ENCODE measurements at places on chromosomes 12 and 14.

- DNase-seq = peak; percentile 51
Measured at GRCh38 chr12:26651566-26652188, 181.3 kb downstream of the ITPR2 start.

GRCh38 chr14:93163564-93163963, 21.1 kb downstream of the MOAP1 start:
- no peak for DNase-seq

GRCh38 chr14:83047059-83047830, 1513.6 kb upstream of the SEL1L start:
- DNase-seq = no peak

- peak; percentile 63 for DNase-seq
Measured at GRCh38 chr12:58540480-58541299, 379.6 kb downstream of the LRIG3 start.

DNA sequence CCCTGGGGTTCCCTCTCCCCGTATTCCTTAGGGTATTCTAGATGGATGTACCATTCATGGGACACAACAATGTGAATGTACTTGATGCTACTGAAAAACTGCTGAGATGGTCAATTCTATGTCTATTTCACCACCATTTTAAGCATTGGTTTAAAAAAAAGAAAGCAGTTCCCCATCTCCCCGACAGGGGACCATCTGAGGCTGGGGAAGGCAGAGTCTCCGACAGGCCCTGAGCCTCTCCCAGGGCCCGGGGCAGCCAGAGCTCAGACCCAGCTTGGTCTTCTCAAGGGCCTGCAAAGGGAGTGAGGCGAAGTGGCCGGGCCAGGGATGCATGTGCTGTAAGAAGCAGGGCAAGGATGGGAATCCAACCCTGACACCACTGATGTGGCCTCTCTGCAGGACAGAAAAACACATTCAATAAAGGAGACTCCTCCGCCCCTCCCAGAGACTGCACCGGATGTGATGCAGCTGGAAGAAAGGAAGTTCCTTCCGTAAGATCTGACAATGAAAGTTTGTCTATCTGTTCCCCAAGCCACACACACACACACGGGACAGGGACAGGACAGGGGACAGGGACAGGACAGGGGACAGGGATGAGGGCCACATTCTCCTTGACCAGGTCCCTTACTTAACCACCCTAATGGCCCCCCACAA, 234.1 kb downstream of the BCL11B start:
- DNase-seq = no peak

DNA sequence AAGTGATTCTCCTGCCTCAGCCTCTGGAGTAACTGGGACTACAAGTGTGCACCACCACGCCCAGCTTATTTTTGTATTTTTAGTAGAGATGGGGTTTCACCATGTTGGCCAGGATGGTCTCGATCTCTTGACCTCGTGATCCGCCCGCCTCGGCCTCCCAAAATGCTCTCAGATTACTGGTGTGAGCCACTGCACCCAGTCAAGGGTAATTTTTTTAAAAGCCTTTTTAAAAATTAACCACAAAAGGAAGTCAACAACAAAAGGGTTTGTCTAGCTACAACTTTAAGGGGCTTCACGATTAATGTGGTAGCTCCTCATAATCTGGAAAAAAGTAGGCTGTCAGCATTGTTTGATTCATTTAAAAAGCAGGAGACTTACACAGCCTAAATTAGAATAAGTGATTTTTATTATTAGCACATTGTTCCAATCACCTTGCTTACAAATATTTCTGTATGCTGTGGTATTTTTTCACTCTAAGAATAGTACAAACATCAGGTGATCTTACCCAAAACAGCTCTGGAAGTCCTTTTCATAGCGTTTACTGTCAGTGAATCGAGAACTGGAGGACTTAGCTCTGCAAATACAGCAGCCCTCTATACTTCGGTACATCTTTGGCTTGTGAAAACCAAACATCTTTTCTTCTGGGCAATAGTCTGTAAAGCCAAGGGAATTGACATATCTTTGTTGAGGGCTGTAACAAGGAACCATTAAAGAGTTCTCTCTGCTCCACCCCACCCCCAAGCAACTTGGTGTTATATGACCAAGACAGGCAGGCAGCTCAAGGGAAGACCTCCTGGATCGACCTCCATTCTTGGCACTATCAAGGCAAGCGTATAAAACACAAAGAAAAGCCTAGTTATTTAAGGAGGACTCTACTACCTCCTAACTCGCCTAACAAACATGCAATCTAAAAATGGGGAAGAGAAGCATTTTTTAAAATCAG, 28.1 kb downstream of the SINHCAF start:
- no peak for DNase-seq

DNA sequence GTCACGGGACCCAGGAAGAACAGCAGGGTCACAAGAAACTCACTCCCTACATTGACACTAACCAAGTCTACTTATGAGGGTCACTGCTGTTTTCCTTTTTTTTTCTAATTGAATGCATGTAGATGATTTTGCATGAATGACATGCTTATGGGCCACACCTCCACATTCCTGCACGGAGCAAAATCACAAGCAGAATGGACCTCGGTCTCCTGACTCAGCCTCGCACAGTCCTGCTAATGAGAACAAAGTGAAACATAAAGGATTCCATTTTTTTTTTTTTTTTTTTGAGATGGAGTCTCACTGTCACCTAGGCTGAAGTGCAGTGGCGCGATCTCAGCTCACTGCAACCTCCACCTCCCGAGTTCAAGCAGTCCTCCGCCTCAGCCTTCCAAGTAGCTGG, 12.3 kb downstream of the SCARB1 start:
- DNase-seq = no peak

DNA sequence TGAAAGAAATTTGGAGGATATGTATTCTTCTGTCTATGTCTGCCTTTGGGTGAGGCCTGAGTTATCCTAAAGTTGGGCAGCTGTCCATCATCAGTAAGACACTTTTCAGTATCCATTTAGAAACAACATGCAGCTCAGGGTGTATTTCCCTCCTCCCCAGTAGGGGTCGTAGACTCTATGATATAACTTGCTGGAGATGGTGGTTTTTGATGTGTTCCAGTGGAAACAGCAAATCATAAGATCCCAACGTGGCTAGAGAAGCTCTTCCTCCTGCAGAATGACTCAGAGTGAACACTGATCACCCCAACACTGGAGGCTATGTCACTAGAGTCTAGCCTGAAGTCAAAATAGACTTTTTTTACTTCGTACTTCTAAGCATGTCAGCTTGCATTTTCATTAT, 331.6 kb upstream of the STXBP6 start:
- no peak for DNase-seq

DNA sequence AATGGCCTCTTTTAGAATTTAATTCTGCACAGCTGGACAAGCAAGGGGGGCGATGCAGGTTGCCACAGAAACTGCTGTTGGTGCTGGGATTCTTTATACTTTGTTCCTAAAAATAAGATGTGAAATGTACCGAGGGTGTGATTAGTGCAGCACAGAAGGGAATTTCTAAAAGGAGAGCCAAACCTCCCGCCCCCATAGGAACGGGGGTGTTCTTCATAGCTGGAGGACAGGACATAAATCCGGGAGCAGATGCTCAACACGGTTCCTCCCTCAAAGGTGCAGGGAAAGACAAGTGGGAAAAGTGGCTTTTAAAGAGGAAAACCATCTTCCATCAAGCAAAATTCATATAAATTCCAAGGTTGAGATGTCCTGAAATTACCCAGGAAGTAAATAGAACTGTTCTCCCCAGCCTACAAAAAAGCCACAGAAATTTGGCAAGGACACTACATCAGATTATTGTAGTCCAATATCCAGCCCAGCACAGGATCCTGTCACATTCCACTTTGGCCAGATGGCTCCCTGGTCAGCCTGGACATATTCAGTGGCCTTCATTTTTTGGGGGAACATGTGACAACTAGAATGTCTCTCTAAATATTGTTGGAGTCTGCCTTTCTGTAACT, 51.4 kb upstream of the TMX1 start:
- DNase-seq = no peak

DNA sequence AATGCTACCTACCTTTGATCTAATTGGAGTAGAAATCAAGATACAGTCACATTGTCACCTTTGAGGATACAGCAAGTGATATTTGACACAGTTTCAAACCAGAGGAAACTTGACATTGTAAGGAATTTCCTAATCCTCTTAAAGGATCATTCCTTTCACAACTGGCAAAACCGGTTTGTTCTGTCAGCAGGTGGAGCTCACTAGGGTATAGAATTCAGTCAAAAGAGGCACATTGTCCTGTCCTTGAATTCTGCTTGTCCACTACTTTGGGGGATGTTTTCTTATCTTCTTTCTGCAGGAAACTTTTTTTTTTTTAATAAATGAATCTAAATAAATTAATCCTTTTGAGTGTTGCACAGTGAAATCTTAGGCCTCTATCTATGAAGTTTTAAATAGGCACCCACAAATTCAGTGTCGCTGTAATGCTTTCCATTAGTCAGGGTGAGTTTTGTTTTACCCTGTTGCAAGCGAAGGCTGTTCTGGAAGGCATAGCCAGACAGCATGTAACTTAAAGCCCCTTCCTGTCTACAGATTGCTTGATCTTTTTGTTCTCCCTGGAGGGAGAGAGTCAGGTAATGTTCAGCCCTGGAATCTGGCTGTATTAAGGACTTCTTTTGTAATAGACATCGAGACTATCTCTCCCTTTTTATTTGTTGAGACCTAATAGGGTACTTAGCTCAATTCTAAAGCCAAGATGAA, 285.0 kb upstream of the RGS6 start:
- DNase-seq = peak; percentile 3

GRCh38 chr12:49017891-49018260, 700 bp downstream of the PRKAG1 start:
- DNase-seq = no peak

GRCh38 chr14:28398506-28398905, 368.1 kb upstream of the FOXG1 start:
- DNase-seq = no peak

- no peak for DNase-seq
Measured at GRCh38 chr12:108356835-108357806, 18.0 kb upstream of the CMKLR1 start.

- DNase-seq = no peak
Measured at GRCh38 chr12:20508359-20508758, 140.0 kb downstream of the PDE3A start.

GRCh38 chr14:28767853-28768741, 1.5 kb downstream of the FOXG1 start:
- DNase-seq = no peak

- peak; percentile 15 for DNase-seq
Measured at GRCh38 chr12:121400332-121401139, 618 bp downstream of the RNF34 start.

GRCh38 chr12:2682296-2683251, 112.2 kb upstream of the FKBP4 start:
- DNase-seq = peak; percentile 36

GRCh38 chr12:69330475-69331473, 17.4 kb upstream of the LYZ start:
- no peak for DNase-seq

DNA sequence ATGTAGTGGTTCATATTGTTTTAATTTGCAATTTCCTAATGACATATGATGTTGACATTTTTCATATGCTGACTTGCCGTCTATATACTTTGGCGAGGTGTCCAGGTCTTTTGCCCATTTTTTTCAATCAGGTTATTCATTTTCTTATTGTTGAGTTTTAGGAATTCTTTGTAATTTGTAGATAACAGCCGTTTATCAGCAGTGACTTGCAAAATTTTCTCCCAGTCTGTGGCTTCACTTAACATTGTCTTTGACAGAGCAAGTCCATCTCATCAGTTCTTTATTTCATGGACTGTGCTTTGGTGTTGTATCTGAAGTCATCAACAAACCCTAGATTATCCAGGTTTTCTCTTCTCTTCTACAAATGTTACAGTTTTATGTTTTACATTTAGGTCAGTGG, 12.6 kb upstream of the KLHDC2 start:
- DNase-seq = no peak

- DNase-seq = no peak
Measured at GRCh38 chr14:43877351-43877960, 629.6 kb downstream of the FSCB start.

DNA sequence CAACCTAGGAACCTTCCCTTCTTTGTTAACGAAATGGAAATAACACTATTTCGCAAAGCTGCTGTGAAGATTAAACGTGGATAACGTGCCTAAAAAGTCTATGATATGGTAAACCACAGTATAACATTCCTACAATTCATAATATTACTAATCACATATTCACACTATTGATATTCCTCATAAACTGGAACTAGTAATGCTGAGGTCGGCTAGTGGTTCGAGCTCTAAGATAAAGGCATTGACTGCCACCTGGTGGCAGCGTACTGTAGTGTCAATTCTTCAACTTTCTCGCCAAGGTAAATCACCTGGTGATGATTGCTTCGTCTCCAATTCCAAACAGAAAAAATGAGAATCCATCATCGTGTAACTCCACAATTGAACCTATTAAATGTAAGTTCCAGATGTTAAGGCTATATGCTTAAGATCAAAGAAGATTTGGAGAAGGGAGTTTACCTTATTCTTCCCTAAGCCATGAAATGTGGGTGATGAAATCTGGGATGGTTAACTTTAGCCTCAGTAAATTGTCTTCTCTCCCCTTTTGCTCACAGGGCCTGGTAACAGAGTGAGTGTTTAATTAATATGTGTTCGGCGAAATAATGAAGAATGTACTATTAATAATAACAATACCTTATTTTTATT, 197.5 kb upstream of the TMEM132C start:
- peak; percentile 43 for DNase-seq

DNA sequence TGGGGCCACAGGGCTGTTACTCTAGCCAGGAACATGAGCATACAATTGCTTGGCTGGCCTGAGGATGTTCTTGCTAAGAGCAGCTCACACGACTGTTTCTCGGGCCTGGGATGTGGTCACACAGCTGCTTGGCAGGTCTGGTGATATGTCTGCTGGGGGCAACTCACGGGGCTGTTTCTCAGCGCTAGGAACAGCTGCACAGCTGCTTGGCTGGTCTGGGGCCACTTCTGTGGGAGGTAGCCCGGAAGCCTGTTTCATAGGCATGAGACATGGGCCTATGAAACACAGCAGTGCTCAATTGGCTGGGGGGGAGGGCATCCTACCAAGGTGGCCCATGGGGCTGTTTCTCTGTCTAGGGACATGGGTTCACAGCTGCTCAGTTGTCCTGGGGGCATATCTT, 73.4 kb upstream of the DDHD1 start:
- DNase-seq = no peak

DNA sequence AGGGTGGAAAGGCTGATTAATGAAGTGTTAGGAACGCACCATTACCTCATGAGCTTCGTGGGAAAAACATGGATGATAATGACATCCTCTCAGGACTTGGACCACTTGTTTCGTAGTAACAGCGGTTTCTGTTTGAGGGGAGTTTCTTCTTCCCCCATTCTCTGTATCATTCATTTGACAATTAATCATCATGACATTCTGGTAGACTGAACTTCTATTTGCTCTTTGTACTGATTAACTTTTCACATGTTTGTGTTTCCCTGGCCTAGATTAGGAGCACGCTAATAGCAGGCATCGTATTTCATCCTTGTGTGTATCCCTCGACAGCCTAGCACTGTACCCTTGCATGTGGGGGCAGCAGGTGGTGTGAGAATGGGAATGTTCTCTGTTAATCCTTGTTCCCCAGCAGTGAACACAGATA, 8.0 kb downstream of the LRRC74A start:
- DNase-seq = no peak

GRCh38 chr14:91732439-91732838, 553 bp upstream of the CATSPERB start:
- no peak for DNase-seq

- no peak for DNase-seq
Measured at GRCh38 chr14:91350813-91351511, 66.7 kb downstream of the CCDC88C start.
